ENCODE measurements at places on chromosomes 7 and 10.

GRCh38 chr7:38656968-38657367 lies 25.8 kb upstream of the AMPH start:
- peak; percentile 74 for DNase-seq

DNA sequence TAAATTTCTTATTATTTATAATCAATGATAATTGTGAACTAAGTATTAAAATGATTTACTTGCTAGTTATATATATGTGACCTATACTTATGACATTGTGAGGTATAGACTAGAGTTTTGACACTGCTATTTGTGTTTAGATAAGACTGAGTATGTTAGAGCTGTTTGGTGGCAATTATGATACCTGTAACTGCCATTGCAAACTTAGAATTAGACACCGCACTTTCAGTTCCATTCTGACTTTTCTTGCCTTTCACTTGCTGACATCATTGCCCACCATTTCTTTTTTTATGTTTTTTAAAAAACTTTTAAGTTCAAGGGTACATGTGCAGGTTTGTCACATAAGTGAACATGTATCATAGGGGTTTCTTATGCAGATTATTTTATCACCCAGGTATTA lies 214.5 kb downstream of the MBL2 start:
- no peak for DNase-seq

DNA sequence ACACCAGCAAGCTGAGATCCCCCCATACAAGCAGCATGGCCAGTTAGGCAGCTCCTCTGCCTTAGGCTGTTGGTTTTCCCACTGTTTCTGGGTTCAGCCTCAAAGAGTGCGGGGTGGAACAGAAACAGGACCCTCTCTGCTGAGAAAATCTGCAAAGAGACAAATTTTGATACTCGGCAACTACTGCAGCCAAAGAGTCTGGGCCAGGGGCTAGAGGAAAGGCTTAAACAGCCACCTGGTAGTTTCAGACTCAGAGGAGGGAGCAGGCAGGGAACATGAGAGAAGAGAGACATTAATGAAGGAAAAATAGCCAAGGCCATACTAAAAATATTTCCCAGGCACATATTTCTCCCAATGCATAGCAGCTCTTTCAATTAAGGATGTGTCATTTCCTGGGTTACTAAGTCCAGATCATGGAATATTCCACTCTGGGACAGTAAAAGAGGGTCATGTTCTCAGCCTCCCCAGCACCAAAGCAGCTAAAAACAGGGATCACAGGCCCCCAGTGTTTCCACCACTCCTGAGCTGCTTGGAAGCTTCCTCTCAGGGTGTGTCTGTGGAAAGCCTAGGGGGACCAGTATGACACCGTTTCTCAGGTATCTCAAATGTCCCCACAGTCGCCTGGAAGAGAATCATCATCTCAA lies 29.8 kb downstream of the PDLIM1 start:
- DNase-seq: no peak

DNA sequence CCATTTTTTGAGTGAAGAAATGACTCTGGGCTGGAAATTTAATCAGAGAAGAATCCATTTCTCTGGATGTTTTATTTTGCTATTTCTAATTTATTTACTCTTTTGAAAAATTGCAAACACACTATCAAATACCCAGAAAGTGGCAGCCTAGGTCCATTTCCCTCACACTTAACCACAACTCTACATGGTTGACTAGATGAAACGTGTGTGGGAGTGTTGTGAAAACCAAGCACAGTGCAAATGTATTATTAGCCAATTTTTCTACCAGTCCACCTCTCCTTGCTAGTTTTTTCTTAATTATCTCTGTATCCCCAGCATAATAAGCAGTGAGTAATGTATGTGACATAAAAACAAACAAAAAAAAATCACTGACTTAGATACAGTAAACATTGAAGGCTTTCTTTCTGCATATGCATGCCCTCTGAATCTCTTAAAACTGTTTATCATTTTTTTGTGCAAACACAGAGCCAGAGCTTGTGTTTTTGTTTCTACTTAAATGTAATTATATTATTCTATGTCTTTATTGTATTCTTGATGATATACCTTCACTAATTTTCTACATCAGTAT lies 30.9 kb downstream of the SCIN start:
- no peak for DNase-seq

GRCh38 chr10:59036311-59037017 lies 140.0 kb upstream of the PHYHIPL start:
- DNase-seq: no peak

DNA sequence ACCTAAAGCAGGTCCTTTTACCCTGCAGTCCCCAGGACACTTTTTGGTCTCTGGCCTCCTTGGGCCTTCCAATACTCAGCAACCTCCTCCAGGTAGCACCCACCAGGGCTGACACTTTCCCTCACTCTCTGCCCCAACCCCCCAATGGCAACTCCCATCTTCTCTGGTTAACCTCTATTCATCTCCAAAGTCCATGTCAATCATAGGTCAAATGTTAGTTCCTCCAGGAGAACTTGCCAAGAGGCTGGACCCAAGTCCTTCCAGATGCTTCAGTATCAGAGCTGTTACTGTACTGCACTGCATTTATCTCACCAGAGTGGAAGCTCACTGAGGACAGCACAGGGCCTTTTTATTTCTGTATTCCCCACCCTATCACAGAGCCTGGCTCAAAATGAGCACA lies 295.0 kb upstream of the KLF14 start:
- DNase-seq: no peak

DNA sequence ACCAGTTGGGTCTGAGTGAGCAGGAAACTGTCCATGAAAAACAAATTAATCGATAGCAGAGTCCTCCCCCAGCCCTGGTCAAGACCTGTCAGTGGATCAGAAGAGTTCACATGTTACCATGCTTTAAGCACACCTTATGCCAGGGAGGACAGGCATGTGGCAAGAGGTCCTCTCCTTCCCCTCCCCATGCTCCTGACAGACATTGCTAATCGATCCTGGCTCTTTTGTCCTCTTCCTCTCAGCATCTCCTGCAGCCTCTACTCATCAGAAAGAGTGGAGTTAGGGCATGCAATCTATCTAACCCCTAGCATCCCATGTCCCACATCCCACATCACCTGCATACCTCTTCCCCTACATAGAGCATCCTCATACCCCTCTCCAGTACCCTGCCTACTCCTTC lies 117.1 kb upstream of the TCF7L2 start:
- DNase-seq: no peak

DNA sequence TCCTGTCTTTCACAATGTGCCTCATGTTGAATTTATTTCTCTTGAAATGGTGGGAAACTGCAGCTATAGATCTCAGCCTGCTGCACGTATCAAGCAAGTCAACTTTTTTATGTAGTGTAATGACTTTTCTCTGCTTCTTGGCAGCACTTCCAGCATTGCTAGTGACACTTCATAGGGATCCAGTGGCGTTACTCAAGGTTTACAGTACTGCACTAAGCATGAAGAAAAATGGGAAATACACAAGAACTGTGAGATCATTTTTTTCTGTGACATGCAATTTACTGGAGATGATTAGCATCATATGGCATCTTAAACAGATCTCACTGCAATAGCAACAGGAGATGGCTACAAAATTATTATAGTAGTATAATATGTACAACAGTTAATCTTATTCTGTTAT lies 90.9 kb downstream of the POLR1F start:
- no peak for DNase-seq

DNA sequence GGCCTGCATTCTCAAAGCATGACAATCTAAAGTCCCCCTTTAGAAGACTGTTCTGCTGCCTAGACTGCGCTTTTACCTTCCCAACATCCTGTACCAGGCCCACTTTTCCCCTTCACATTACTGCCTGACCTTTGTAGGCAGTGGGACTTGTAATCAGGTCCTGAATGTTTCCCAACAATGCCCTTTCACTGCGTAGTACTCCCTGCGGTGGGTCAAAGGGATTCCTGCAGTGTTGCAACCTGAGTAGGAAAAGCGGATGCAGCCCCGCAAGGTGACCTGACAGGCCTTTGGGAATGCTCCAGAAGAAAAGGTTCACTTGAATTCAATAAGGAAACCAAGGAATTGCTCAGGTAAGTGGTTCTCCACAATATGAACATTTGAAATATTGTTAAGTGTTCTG lies 4.9 kb upstream of the TCAF1 start:
- no peak for DNase-seq

DNA sequence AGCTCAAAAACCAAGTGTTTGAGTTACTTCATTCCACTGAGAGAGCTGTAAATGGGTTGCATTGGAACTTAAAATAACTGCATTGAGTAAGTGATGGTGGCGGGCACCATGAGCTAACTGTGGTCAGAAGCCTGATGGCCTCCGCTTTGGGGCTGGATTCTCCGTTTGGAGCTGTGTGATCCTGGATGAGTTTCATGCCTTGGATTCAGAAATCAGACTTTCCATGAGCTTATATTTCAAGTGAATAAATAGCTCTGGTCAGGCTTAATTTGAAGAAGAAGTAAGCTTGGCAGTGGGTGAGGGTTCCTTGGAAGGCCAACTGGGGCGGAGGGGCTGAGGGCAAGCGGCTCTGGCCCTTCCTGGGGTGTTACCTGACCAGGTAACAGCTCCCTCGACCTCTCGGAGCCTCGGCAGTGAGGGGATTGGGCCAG lies 5.6 kb downstream of the HTRA1 start:
- DNase-seq: peak; percentile 69

DNA sequence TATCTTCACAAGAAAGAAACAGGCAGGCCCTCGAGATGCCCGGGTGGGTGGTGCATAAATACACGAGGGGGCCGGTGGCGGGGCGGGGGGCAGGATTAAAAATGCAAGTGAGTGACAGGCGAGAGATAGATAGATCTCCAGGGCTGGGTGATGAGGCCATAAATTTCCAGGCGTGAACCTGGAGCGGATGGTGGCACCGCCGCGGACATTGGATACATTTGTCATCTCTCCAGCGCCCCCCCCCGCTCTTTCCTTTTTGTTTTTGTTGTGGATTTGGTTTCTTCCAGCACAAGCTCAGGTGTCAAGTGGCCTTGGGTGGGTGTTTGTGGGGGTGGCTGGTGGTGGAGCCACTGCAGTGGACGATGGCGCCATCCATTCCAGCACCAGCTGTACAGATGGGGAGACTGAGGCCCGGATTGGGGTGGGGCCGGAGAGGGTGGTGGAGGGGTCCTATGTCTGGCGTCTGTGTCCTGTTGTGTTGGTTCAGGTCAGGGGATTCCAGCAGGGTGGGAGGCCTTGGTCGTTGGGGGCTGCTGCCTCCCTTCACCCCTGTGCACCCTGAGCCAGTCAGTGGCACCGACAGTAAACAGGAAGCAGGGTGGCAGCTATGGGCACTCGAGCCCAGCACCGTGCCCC lies 2.9 kb downstream of the ELFN1 start:
- no peak for DNase-seq

DNA sequence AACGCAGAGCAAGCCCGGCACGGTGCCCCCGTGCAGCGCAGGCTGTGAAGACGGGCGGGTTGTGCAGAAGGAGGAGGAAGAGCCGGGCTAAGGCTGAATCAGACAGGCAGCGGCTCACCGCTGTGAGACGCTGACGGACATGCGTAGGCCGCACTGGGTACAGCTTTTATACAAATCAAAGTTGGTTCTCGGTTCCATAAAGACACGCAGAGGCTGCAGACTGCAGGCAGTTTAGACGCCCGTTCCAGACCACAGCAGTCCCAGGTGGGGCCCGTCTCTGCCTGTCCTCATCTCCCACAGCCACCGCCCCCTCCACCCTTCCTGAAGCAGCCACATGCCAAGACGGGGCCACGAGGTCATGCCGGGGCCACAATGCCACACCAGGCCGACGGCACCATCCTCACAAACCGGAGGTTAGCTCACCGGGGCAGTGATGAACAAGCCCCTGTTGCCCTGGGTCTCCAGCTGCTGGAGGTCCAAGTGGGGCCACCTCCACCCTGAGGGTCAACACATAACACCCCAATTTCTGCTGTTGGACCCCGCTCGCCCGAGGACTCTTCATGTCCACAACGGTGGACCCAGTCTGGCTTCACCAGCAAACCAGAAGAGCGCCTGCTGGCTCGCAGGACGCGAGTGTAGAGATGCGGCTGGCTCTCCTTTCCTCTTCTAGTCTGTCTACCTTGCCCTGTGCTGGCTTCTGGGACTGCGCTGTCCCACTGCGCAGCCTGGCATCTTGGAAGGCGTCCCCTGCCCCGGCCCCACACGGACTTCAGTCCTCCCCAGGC lies 227.2 kb downstream of the ELFN1 start:
- DNase-seq: no peak

GRCh38 chr10:43395571-43396060 lies 13.4 kb downstream of the HNRNPF start:
- no peak for DNase-seq

- DNase-seq: peak; percentile 81
Measured at GRCh38 chr7:47480576-47481538, 101.1 kb downstream of the TNS3 start.

DNA sequence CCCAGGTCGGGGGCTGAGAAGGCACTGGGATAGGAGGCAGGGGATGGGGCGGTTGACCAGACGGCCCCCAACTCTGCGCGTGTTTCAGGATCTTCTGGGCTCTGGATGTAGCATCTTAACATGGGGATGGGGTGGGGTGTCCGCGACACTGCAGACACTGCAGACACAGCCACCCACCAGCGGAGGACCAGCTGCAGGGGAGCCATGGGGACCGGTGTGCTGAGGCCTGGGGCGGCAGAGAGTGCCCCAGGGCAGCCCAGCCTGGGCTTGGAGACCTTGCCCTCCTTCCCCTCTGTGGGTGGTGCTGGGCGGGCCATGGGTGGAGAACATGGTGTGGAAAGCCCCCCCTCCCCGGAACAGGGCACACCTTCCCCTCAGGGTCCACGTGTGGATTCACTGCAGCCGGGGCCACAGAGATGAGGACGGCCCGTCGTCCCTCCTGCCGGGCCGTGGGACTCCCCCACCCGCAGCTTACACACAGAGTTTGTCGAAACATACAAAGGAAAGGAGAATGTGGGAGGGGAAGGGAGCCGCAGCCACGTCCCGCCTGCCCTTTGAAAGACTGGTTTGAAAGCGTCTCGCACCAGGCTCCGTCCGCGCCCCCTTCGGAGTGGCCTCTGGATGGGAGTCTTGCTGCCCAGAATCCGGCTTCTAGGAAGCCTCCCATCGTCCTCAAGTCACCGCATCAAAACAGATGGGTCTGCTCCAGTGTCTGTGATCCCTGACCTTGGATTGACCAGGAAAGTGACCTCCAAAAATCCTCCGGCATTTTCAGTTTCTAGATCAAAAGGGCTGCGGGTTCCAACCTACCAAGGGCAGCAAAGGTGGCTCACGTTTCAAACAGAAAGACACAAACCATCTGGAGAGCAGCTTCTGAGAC lies 91.5 kb upstream of the TCERG1L start:
- DNase-seq: no peak

- DNase-seq: no peak
Measured at GRCh38 chr7:158386866-158387545, 200.6 kb downstream of the PTPRN2 start.

DNA sequence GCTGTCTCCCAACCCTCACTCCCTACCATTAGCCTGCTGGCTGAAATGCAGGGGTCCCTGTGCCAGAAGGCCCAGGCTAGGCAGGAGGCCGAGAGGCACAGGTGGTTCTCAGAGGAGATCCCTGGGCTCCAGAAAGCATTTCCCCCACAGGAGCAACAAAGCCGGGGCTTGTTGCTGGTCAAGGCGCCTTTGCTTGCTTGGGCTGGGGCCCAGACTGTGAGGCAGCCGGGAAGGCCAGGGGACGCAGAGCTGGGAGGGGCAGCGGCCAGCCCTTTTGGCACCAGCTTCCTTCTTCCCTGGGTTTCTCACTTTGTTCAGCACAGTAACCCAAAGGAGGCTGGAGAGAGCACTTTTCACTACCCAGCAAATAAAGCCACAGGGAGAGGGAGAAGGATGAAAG lies 48.6 kb downstream of the FBXW4 start:
- no peak for DNase-seq

GRCh38 chr7:47439181-47439667 lies 142.7 kb downstream of the TNS3 start:
- no peak for DNase-seq

All from suppressor macrophage treated with lipopolysaccharide for 4 hours (primary cell).